ENCODE measurements at places on chromosomes 13 and 19. TPM values are rescaled to one million over a fixed set of nuclear protein-coding genes. Genes with fewer than 3 reads are reported as not detected.
A peak's percentile ranks its signal among the peaks of the same experiment; 100 is the strongest.

DNA sequence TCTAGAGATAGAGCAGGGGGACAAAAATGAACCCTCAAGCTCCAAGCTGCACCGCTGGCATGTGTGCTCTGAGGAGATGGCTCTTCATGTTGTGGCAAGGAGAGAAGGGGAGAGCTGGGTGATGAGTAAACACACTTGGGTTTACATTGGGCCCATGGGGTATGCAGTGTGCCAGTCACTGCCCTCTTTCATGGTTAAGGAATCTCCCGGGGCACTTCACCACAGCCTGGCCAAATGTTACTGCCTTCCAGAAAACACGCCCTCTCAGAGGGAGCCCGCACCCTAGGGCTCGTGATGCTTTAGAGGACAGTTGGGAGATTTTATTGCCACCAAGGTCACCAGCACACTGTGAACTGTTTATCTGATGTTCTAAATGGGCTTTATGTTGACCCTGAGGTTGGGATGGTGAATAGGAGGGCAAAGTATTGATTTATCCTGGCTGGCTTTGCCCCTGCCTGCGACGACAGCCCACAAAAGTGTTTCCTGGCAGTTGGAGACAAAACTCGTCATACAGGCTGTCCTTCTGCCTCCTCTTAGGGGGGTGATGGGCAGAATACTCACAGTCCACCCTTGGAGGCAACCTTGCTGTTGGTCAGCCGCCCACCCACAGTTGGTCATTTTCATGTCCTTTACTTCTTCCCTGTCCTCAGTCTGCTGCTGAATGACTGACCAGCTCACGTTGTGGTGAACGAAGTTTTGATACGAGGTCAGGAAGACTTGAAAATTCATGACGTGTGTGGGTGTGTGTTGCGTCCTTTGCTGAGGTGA, 156.9 kb downstream of the STK24 start:
- H3K4me3 ChIP-seq, result no peak overlapping the region
- no peaks in the 10 kb centered on the region for H3K27me3 ChIP-seq
- no peaks in the 10 kb centered on the region for H3K4me1 ChIP-seq

GRCh38 chr13:91245288-91245687, 102.2 kb upstream of the MIR17HG start:
- DNase-seq, result no peak
- no peak overlapping the region for H3K4me3 ChIP-seq
- no peak overlapping the region for H3K27ac ChIP-seq
- H3K36me3 ChIP-seq, result no peaks in the 10 kb centered on the region
- peaks cover 16% of the 10 kb centered on the region for H3K4me1 ChIP-seq

GRCh38 chr13:108897955-108898354, 268.5 kb downstream of the MYO16 start:
- no peaks in the 10 kb centered on the region for H3K36me3 ChIP-seq
- H3K27me3 ChIP-seq, result no peaks in the 10 kb centered on the region
- H3K4me3 ChIP-seq, result no peak overlapping the region
- H3K27ac ChIP-seq, result no peak overlapping the region
- DNase-seq, result no peak

DNA sequence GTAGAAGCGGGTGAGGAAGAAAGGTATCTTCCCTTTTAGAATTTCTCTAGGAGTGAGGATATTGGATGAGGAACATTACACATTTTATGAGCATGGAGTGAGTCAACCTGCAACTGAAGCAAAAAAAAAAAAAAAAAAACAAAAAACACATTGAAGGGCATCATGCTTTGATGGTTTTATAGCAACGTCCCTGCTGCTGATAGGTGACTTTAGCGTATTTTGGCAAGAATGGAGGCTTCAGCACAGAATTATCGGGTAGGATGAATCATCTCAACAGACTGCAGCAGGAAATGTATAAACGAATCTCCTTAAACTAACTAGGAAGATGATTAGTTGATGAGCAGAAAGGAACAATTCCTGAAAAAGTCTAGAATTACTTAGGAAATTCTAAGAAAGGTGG, 1359.6 kb upstream of the ATXN8OS start:
- H3K27me3 ChIP-seq, result no peaks in the 10 kb centered on the region
- H3K4me1 ChIP-seq, result no peaks in the 10 kb centered on the region
- H3K36me3 ChIP-seq, result no peaks in the 10 kb centered on the region
- no peak for DNase-seq
- no peak overlapping the region for H3K4me3 ChIP-seq

DNA sequence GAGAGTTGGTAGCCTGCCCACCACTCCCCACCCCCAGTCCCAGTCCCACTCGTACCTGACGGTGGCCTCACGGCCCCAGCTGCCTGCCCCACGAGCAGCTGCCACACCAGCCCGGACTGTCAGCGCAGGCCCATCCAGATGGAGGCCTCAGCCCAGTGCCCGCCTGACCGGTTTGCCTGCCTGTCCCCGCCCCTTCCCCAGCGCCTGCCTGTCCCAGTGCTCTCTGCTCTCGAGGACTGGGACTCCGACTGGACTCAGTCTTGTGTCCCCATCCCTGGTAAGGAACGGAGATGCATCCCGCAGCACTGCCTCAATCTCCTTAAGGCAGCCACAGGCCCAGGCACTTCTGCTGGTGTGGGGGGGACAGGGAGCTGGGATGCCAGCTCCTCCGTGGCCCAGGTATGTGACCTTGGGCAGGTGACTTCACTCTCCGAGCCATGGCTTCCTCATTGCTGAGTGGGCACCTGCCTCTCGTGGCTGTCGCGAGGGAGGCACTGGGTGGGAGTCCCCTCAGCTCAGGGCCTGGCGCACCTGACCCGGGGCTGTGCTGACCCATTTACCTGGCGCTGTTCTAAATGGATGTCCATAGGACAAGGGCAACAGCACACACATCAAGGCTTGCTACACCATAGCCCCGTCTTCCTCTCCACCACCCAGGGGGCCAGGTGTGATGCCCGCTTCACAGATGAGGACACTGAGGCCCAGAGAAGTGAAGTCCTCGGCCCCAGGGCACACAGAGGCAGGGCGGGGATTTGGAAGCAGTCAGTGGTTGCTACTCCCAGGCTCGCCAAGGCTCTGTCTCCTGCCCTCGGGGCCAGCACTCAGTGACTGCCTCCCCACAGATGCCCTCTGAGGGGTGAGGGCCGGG, at the start of gene NKPD1:
TSS of gene NKPD1 (minus strand) at position 113 of the 868 bp plus-strand sequence. CDS start 832 bp downstream, outside the sequence.
- H3K27ac ChIP-seq, result no peak within 1 kb of the TSS
- H3K4me3 ChIP-seq, result no peak within 1 kb of the TSS
- no peak for DNase-seq
- H3K36me3 ChIP-seq, result no peaks in the 10 kb centered on the region

DNA sequence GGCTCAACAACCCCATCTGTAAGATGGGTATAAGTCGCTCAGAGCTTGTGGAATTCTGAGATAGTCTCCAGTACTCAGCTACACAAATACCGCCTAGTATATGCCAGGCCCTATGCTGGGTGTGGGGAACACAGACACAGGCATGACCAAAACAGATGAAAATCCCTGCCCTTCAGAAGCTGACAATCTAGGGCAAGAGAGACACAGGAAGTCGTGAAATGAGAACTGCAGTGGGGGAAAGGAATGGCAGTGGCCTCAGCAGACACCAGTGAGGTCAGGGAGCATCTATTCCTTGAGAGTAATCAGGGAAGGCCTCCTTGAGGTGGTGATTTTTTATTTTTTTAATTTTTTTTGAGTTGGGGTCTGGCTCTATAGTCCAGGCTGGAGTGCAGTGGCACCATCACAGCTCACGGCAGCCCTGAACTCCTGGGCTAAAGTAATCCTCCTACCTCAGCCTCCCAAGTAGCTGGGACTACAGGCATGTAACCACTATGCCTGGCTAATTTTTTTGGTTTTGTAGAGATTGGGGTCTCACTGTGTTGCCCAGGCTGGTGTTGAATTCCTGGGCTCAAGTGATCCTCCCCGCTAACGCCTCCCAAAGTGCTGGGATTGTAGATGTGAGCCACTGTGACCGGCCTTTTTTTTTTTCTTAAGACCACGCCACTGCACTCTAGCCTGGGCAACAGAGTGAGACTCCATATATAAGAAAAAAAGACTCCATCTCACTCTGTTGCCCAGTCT, 3.2 kb downstream of the TMIGD2 start:
- H3K27me3 ChIP-seq, result no peaks in the 10 kb centered on the region
- H3K27ac ChIP-seq, result no peak overlapping the region
- no peak overlapping the region for H3K4me3 ChIP-seq

GRCh38 chr13:24004971-24005370, 107.7 kb upstream of the C1QTNF9B start:
- H3K4me3 ChIP-seq, result no peak overlapping the region
- H3K27ac ChIP-seq, result no peak overlapping the region
- H3K36me3 ChIP-seq, result no peaks in the 10 kb centered on the region
- no peaks in the 10 kb centered on the region for H3K27me3 ChIP-seq

- H3K4me1 ChIP-seq, result peaks cover 6% of the 10 kb centered on the region
- no peaks in the 10 kb centered on the region for H3K27me3 ChIP-seq
- H3K4me3 ChIP-seq, result no peak overlapping the region
These were observed 339.8 kb upstream of the OBI1 start for GRCh38 chr13:78998630-78999315.

DNA sequence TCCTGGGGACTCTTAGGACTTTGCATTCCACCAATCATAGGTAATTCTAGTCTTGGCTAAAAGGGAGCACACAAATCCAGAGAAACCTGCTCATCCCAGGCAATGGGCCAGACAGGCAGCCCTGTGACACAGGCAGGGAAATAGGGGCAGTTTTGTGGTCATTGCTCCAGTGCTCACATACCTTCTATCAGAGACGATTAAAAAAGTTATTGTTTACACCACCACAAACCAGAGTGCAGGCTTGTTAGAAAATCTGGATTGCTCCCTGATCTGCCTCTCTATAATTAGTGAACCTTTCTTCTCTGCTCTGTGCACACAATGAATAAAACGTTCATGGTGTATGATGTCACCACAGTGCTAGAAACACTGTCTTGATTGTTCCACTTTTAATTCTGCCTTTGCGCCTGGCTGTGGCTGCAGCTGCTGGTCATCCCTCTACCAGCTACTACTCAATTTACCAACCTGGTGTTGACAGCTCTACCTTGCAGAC, 121.6 kb upstream of the SPATA13 start:
- peaks cover 37% of the 10 kb centered on the region for H3K4me1 ChIP-seq
- no peaks in the 10 kb centered on the region for H3K27me3 ChIP-seq
- no peak for DNase-seq
- H3K36me3 ChIP-seq, result no peaks in the 10 kb centered on the region
- H3K27ac ChIP-seq, result no peak overlapping the region

- no peak for DNase-seq
- H3K27me3 ChIP-seq, result no peaks in the 10 kb centered on the region
- H3K27ac ChIP-seq, result no peak overlapping the region
- no peaks in the 10 kb centered on the region for H3K36me3 ChIP-seq
- no peaks in the 10 kb centered on the region for H3K4me1 ChIP-seq
- no peak overlapping the region for H3K4me3 ChIP-seq
These were observed 40.0 kb upstream of the FOXO1 start for GRCh38 chr13:40706439-40706838.

DNA sequence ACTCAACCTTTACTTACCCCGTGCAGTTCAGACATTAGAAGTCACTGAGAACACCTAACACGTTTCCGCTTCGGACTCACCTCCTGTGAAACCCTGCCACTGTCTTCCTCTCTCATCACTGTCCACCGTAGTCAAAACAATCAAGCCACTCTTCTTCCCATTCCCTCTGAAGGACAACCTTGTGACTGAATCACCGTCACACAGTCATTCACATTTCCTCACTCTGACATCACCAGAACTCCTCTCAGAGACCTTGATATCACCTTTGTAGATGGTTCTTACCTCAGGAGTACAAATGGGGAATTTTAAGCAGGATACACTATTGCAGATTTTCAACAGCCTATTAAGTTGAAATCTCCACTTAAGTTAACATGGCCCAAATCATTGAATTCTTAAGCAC, 1.3 kb upstream of the KBTBD6 start:
- no peak overlapping the region for H3K27ac ChIP-seq
- peak overlapping the region; percentile 94 for H3K4me3 ChIP-seq
- no peaks in the 10 kb centered on the region for H3K36me3 ChIP-seq

GRCh38 chr13:99215184-99215830, 14.7 kb downstream of the UBAC2 start:
- DNase-seq, result no peak
- no peak overlapping the region for H3K4me3 ChIP-seq
- no peak overlapping the region for H3K27ac ChIP-seq
- no peaks in the 10 kb centered on the region for H3K36me3 ChIP-seq
- H3K4me1 ChIP-seq, result peaks cover 28% of the 10 kb centered on the region

DNA sequence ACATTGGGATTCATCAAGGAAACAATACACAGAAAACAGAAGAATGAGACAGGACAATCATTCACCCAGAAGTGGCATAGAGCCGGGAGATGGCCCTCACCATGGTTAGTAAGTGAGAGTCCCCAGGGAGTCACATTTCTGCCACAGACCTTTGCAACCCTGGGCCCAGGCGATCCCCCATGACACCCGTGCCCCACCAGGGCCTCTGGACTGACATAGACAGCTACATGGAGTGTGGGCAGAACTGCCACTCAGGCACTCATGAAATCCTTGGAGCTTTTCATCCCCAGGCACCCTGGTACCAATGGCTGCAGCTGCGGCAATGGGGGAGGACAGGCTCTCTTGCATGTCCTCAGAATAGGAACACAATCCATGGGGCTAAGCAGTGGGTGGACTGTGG, 174.5 kb upstream of the TRPC4 start:
- no peak overlapping the region for H3K4me3 ChIP-seq
- no peaks in the 10 kb centered on the region for H3K36me3 ChIP-seq
- no peaks in the 10 kb centered on the region for H3K27me3 ChIP-seq
- H3K4me1 ChIP-seq, result no peaks in the 10 kb centered on the region

DNA sequence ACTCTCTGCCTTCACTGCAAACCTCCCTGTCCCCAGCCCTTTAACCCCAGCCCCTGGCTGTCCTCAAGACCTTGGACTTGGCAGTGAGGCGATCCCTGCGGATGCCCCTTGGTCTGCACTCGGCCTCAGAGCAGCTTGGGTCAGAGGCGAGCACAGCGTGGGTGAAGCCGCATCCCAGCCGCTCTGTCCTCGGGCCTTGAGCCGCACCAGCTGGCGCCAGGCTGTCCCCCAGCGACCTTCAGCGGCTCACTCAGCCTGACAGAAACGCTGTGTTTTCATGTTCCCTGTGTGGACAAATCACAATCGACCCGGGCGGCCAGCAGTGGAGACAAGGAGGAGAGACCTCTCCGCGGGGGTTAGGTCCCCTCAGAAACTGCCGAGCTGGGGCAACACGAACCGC, 52.0 kb downstream of the GNG7 start:
- peaks cover 12% of the 10 kb centered on the region for H3K4me1 ChIP-seq
- H3K4me3 ChIP-seq, result no peak overlapping the region
- no peak overlapping the region for H3K27ac ChIP-seq
- no peaks in the 10 kb centered on the region for H3K36me3 ChIP-seq

DNA sequence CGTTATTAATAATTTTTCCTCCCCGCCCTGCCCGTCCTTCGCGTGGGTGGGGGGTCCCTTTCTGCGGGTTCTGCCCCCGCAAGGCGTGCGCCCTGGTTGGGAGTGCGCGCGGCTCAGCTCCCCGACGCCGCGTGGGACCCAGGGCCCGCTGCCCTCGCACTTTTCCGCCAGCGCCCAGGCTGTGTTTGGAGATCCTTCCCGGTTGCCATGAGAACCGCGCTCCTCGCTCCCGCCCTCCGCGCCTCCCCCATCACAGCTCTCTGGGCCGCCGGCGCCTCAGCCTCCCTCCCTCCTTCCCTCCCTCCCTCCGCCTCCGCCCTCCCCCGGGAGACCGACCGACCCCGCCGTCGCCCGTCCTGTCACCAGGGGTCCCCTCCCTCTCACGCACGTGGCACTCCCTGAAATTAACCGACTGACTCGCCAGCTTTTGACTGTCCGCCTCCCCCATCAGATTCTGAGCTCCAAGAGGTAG, 2.4 kb upstream of the SSBP4 start:
- peak overlapping the region; percentile 37 for H3K4me3 ChIP-seq
- peaks cover 38% of the 10 kb centered on the region for H3K27me3 ChIP-seq
- peaks cover 7% of the 10 kb centered on the region for H3K4me1 ChIP-seq
- no peak overlapping the region for H3K27ac ChIP-seq

ZNF793 gene
- total RNA-seq, result 17.3 TPM

FFAR1 gene
- total RNA-seq, result not detected

KLC3 gene
- not detected for total RNA-seq

ATP1A3 gene
- not detected for total RNA-seq

GPC6 gene
- 42.9 TPM for total RNA-seq

MBD3L1 gene
- not detected for total RNA-seq

ASF1B gene
- 16.4 TPM for total RNA-seq

SELENOV gene
- 6.2 TPM for total RNA-seq

PEX11G gene
- total RNA-seq, result 5.7 TPM

All from neural progenitor cell (in vitro differentiated cells).